ENCODE measurements at places on chromosomes 3 and 15.

- DNase-seq = no peak
Observed at GRCh38 chr3:31614162-31614921, 81.6 kb downstream of the STT3B start.

- DNase-seq = no peak
Observed at GRCh38 chr15:58495891-58496408, 64.2 kb downstream of the LIPC start.

GRCh38 chr3:177611752-177612334 lies 414.6 kb upstream of the TBL1XR1 start:
- no peak for DNase-seq

DNA sequence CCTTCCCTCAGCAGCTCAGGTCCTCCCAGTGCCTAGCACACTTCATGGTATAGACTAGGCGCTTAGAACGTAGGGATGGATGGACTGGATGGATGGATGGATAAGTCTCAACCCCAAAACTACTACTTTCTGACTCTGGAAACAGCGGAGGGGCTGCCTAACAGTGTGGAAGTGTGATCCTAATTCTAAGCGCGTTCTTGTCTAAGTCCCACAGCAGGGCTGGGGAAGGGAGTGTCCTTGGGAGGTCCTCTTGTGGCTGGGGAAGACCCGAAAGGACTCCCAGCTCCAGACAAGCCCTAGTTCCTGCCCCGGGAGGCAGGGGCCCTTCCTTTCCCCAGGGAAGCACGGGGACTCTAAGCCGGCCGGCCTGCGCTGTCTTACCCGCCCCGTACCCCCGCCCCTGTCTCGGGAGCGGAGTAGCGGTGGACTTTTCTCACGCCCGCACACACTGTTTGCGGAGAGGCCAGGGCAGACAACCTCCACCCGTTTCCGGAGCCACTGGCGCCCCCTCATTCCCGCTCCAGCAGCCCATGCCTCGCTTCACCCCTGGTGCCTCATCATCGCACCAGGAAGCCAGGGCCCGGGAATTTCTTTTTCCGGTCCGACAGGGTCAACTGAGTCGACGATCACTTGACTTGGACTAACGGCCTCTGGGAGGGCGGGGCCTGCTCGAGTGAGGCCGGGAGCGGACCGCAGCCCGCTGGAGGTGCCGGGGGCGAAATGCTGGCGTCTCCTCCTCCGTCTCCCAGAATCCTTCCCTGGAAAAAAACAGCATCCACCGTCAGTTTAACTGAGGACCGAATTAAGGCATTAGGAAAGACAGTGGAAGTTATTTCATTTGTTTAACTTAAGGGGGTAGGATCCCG lies 133.3 kb downstream of the TBC1D2B start:
- DNase-seq = no peak

DNA sequence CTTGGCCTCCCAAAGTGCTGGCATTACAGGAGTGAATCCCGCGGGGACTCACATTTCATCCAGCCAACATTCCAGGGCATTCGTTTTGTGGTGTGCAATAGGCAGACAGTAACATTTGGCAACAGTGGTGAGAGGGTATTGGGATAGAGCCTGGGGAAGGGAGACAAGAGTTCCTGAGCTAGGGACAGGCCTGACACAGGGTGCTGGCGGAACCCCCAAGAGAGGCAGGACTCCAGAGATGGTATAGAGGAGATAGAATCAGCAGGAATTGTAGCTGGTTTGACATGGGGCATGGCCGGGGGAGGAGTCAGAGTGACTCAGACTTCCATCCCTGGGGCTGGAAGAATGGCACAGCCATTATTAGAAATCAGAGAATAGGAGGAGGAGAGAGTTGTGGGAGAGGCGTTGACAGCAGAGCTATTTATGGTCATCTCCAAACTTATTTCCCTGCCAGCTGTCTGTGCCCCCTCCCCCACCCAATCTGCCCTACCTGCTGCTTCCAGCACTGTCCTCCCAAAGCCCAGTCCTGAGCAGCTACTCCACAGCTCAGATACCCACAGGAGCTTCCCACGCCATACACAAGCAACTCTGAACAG lies 4.4 kb upstream of the IDH2 start:
- DNase-seq = no peak

DNA sequence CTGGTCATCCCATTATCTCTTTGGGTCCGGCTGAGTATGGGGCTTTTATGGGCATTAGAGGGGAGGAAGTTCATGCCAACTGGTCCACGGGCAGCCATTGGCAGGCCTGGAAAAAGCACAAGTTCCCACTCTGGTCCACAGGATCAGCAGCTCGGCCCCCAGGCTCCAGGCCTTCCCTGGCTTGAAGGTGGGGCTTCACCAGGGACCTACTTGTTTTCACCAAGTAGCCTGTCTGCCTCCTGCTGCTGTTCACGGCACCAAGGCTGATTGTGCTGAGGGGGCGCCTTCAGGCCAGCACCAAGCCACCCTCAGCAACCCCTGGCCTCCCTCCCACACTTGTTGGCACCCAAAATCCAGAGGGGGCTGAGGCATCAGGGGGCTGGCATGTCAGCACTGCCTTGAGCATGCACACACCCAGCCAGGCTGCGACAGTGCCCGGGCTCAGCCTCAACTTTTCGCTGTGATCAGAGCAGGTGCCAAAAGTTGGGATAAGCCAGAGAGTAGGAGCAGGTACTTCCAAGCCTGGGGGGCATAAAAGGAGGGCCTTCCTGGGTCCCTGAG lies 9.1 kb upstream of the TOP2B start:
- no peak for DNase-seq

GRCh38 chr15:66108483-66109265 lies 144.9 kb downstream of the MEGF11 start:
- no peak for DNase-seq

DNA sequence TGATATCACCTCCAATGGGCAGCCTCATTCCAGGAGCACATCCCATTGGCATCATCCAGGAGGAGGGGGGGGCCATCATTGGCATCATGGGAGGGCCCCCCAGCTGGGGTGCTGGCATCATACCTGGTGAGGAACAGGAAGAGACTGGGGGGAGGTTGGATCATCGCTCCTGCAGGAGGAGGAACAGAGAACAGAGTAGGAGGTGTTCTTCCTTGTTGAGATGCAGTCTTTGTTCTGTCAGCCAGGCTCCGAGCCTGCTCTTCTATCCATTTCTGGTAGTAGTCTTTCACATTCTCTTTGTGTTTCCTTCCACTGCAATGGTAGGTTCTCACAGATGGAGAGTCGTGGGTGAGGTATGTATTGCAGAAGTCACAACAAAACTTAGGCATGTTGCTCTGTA lies 16.7 kb upstream of the ERICH6 start:
- DNase-seq = peak; percentile 10

- DNase-seq = no peak
Observed at GRCh38 chr3:3184876-3185275, 5.4 kb upstream of the CRBN start.

DNA sequence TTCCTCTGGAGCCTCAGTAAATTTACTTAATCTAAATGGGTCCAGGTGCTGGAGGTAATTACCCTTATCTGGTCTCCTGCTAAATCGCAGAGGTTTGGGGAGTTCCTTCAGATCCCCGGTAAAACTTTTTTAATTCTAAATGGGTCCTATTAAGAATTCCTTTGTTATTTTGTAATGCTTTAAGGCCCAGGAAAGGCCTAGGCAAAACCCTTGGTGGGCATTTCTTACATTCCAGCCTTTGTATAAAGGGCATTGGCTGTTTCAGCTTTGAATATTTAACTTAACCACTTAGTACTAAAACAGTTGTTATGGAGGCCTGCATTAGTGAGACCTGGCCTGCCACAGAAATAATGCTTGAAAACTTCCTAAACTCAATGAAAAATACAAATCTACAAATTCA lies 14.9 kb upstream of the ZNF662 start:
- no peak for DNase-seq

GRCh38 chr3:186315581-186316354 lies 46.3 kb downstream of the DGKG start:
- no peak for DNase-seq

DNA sequence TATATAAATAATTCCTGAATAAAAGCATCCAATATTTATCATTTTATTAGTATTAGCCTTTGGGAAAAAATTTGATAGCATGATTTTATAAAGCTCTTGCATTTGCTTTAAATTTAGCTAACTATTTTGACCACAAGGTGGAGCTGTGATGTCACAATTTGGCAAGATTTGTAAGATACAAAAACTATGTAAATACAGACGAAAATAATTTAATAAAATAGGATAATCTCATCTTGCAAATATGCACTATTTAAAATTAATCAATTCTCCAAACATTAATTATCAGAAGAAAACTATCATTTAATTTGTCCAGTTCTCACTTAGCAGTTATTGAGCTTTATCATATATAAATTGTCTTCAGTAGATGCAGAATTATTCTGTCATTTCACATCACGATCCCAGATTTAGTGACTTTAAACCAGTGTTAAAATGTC lies 95.4 kb downstream of the PLOD2 start:
- DNase-seq = no peak

DNA sequence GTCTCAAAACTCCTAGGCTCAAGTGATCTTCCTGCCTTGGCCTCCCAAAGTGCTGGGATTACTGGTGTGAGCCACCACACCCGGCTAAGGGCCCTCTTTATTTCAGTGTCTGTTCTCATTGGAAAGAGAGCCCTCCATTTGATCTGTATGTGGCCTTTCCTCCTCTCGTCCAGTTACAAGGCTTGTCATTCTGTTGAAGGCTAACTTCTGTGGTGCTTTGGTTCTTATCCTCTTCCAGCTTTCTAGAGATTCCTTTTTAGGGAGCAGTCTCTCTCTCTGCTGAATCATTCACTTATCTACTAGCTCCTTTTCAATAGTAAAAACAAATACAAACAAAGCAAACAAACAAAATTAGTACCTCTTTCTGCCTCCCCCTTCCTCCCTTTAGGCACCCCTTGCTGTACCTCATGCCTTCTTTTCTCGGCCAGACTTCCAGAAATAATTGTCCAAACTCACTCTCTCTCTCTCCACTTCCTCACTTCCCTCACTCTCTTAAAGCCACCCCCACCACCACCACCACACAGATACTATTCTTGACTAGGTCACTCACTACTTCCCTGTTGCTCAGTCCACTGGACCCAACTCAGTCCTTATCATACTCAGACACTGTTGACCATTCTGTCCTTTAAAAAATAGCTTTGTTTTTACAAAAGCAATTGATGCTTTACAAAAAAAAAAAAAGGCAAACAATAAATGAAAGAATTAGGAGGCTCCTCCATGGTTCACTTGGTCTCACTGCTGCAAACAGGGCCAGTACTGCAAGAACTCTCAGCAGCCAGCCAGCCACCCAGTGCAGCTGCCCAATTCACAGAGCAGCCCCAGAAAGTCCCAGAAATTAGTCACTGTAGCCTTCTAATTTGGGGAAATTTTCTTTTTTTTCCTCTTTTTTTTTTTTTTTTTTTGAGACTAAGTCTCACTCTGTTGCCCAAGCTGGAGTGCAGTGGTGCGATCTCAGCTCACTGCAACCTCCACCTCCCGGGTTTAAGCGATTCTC lies 31.7 kb upstream of the RAB11A start:
- peak; percentile 4 for DNase-seq

DNA sequence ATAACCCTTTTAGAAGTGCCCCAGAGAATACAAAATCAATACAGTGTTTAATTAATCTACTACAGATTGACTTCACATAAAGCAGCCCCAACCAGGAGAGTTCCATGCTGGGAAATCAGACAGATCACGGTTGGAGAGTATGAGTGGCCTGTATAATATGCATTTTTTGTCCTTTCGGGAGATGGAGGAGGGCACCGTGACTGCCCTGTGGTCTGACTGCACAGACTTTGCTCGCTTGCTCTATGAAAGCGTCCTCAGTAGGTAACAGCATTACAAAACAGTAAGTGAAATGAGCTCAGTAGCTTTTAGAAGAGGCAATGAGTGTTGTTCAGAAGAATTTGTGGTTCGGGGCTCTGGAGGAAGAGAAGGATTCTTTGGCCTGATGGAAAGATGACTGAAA lies 34.2 kb upstream of the SKIL start:
- no peak for DNase-seq

- DNase-seq = no peak
Observed at GRCh38 chr3:133964547-133964946, 65.2 kb downstream of the SLCO2A1 start.

DNA sequence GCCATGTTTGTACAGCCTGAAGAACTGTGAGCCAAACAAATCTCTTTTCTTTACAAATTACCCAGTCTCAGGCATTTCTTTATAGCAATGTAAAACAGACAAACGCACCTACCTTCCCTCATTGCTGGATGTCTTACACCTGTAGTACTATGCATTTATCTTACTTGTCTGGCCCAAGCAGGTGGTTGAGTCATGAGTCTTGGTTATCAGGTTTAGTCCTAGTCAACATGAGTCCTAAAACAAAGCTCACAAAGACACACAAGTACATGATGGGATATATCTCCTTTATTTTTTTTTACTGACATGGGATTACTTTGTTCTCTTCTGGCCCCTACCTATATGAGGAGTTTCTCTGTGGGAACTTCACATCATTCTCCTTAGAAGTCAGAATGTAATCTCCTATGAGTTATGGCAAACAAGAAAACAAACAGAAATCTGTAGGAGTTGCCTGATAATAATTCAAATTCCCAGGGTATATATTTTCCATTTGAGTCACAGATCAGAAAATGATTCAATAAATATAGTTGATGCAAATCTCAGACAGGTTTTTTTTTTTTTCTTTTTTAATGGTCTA lies 33.6 kb upstream of the PLSCR2 start:
- DNase-seq = no peak

DNA sequence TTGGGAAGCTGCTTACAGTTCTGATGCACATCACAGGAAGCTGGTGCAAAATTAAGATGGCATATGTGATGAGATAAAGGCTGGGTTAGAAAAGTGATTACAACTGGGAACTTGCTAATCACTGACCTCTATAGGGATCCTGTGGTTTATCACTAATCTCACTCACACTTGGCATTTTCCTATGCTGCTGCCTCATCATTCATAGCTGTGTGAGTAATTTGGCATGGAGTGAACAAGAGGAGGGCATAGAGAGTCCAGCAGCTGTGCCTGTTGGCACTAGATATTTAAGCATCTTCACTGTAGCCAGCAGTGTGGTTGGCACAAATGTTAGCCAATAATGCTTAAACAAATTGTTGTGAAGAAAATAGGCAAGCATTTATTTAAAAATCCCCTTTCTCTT lies 217.7 kb upstream of the CGNL1 start:
- peak; percentile 43 for DNase-seq

DNA sequence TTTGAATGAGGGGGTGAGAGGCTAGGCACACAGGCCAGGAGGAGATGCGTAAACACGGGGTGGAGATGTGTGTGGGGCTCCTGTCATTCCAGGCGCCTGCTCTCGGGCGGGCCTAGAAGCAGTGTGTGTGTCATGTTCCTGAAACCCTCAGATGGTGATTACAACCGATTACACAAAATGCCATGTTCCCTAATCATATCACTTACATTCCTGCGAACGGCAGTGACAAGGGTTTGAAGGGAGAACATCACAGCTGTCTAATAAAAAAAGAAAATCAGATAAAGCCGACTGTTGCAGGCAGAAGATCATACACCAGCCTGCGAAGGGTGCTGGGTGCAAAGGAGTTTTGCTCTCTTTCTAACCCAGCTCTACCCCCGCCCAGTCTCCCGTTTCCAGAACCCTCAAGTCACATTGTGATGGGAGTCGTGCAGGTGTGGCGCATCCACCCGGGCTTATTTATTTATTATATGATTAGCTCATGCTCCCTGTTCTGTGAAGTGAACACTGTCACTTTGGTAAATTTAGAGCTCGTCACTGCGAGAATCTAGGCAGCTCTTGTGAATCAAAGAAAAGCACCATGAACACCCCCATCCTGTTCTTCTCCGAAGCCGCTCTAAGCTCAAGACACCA lies 140.3 kb downstream of the NR2F2 start:
- no peak for DNase-seq

- DNase-seq = no peak
Observed at GRCh38 chr15:63440756-63441155, 59.1 kb upstream of the CA12 start.

GRCh38 chr3:52083556-52084087 lies 27.3 kb upstream of the DUSP7 start:
- DNase-seq = no peak
